Osteocyte (in vitro differentiated cells): ENCODE measurements at places on chromosomes 3 and 15.

GRCh38 chr3:152304160-152304559 is 35.4 kb downstream of the MBNL1 start:
- no peak for DNase-seq

GRCh38 chr15:97972366-97972765 is 11.9 kb downstream of the ARRDC4 start:
- DNase-seq: no peak

- no peak for DNase-seq
These were observed 26.6 kb downstream of the RFT1 start for GRCh38 chr3:53103397-53104296.

GRCh38 chr3:153397794-153398193 is 235.8 kb downstream of the RAP2B start:
- no peak for DNase-seq

DNA sequence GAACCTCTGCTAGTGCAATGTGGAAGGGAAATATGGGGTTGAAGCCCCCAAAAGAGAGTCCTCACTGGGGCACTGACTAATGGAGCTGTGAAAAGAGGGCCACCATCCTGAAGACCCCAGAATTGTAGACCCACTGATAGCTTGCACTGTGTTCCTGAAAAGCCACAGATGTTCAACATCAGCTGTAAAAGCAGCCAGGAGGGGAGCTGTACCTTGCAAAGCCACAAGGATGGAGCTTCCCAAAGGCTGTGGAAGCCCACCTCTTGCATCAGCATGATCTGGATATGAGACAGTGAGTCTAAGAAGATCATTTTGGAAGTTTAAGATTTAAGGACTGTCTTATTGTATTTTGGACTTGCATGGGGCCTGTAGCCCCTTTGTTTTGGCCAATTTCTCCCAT is 125.8 kb upstream of the TGFBR2 start:
- DNase-seq: no peak

GRCh38 chr15:60326824-60327654 is 70.7 kb downstream of the ANXA2 start:
- DNase-seq: no peak

- DNase-seq: no peak
These were observed 123.6 kb upstream of the DPH6 start for GRCh38 chr15:35669432-35670045.

GRCh38 chr15:76823890-76824289 is 81.2 kb downstream of the SCAPER start:
- DNase-seq: no peak

- DNase-seq: no peak
These were observed 136.1 kb downstream of the FILIP1L start for GRCh38 chr3:99978221-99978620.

DNA sequence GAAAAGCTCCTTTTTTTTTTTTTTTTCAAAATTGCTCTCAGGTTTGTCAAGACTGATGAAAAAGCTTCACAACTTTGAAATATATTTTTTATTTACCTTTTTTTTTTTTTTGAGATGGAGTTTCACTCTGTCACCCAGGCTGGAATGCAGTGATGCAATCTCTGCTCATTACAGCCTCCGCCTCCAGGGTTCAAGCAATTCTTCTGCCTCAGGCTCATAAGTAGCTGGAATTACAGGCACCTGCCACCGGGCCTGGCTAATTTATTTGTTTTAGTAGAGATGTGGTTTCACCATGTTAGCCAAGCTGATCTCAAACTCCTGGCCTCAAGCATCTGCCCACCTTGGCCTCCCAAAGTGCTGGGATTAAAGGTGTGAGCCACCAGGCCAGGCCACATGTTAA is 1515.0 kb downstream of the OTOL1 start:
- no peak for DNase-seq

DNA sequence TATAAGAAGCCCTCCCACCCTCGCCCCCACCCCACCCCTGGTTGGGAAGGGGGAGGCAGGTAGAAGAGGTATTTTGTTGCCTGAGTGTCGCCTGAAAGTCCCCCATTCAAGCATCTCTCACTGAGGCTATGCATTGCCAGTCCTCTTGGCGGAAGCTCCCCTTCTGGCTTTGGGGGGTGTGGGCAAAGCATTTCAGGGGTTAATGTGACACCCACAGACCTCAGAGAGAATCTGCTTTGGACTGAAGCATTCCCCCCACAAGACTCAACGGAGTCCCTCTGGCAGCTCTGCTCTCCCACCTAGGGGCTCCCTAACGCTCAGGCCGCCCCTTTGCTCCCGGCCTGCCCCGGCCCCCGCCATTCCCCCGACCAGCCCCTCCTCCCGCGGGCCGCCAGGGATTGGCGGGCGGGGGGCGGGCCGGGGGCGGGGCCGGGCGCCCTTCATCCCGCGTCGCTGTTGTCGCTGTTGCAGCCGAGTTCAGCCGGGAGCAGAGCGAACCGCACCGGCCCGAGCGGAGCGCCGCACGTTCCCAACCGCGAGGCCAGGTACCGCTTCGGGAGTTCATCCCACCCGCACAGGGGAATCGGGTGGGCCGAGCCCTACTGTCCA is at the start of gene SLC38A3:
TSS of gene SLC38A3 (plus strand) at position 468 of the 609 bp plus-strand sequence. CDS start 8,929 bp downstream, outside the sequence.
- no peak for DNase-seq

DNA sequence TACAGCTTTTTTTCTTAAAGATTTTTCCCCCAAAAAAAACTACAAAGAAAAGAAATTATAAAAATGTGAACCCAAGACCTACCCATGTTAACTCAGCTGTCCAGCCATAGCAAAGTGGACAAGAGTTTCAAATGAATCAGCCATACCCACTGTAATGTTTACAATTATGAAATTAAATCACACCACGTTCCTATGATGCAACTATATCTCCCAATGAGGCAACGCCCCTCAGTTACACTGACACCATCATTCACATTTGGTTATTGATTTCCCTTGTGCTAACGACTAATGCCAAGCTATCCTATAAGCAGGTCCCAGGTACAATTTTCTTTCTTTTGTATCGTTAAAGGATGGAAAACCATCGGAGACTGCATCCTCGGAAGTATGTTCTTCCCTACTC is 115.1 kb upstream of the ICE2 start:
- DNase-seq: no peak
